ENCODE measurements at places on chromosomes 2 and 18.

- DNase-seq: no peak
Observed at GRCh38 chr2:38237311-38237710, 139.8 kb downstream of the ATL2 start.

DNA sequence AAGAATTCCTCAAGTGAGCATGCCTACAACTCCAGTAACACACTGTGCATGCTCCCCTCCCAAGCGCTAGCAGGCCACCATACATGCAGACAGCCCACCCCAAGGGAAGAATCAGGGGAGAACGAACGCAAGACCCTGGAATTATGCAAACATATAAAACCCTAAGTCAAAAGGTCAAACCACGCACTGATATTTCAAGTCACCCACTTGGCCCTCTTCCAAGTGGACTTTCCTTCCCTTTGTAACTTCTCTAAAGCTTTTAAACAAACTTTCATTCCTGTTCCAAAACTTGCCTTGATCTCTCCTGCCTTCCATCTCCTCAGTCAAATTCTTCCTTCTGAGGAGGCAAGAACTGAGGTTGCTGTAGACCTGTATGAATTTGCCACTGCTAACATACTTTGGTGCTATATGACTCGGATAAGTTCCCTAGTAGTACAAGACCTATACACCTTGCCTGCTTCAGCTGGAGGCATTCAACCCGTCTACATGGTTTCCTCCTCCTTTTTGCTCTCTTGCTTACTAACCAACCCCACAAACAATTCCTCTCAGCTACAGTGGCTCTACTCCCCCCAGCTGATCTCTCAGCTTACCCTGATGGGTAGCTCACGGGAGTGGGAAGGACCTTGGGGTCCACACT, 11.1 kb upstream of the RPIA start:
- no peak for DNase-seq

DNA sequence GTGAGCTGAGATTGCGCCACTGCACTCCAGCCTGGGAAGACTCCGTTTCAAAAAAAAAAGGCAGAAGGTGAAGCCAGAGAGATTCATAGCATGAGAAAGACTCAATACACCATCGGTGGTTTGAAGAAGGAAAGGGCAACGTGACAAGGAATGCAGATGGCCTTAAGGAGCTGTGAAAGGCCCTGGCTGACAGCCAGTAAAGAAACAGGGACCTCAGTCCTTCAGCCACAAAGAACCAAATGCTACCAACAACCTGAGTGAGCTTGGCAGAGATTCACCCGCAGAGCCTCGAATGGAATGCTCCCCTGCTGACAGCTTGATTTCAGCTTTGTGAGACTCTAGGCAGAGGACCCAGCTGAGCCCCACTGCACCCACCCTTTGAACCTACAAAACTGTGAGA, 154.9 kb upstream of the NDUFV2 start:
- DNase-seq: no peak

- no peak for DNase-seq
Observed at GRCh38 chr18:4638680-4639079, 183.6 kb upstream of the DLGAP1 start.

GRCh38 chr2:188016917-188017316, 274.8 kb upstream of the GULP1 start:
- DNase-seq: no peak
